ENCODE measurements at places on chromosomes 4 and X.

GRCh38 chrX:76434103-76434741, 6.7 kb downstream of the MAGEE1 start:
- DNase-seq = no peak

- DNase-seq = no peak
These were observed 37.5 kb upstream of the RASGEF1B start for GRCh38 chr4:81509191-81509590.

- DNase-seq = no peak
These were observed 139.8 kb downstream of the PALLD start for GRCh38 chr4:168636506-168637196.

DNA sequence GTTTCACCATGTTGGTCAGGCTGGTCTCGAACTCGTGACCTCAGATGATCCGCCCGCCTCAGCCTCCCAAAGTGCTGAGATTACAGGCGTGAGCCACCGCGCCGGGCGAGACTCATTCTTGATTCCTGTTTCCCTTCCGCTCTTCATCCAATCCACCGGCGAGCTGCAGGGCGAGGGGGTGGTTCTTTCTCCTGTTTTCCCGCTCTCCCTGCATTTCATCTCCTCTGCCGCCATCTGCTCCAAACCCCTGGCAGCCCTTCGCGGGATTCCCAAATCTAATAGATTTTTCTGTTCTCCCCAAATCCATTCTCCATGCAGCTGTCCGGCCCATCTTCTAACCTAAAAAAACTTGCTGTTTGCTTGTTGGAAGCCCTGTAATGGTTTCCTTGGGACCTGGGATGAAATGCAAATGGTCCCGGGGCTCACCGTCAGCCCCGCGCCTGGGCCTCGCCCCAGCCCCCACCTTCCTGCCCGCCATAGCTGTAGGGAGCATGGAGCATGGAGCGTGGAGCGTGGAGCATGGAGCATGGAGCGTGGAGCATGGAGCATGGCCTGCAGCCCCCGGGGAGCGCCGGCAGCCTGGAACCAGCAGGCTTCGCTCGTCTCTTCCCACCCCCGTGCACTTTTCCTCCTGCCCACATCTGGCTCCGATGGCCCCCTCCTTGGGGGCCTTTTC, 1.1 kb downstream of the ZFP42 start:
- no peak for DNase-seq

DNA sequence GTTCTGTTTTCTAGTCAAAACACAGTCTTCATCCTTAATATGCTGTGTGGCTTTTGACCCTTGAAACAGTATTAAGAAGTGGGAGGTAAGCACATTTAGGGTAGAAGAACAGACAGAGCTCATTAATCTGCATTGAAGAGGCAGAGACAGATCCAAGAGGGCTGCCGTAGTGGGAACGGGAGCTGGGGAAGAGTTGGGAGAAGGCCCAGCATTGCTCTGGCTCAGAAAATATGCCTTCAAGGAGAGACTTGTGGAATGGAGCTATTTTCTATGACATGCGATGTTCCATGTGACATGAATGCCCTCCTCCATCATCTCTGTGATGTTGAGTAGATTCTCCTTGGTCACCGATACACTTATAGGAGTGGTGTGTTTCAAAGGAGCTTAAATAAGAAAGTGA, 273.3 kb upstream of the BOD1L1 start:
- no peak for DNase-seq

- DNase-seq = no peak
These were observed 233.3 kb downstream of the USP46 start for GRCh38 chr4:52425751-52426326.

- no peak for DNase-seq
These were observed 73.3 kb downstream of the TASL start for GRCh38 chrX:30504309-30504708.

- DNase-seq = no peak
These were observed 227.5 kb upstream of the STK26 start for GRCh38 chrX:131795442-131796229.

GRCh38 chrX:38570396-38570795, 9.1 kb downstream of the TSPAN7 start:
- DNase-seq = no peak

GRCh38 chrX:11311706-11312105, 18.5 kb downstream of the AMELX start:
- no peak for DNase-seq

GRCh38 chr4:7193030-7193958, 956 bp downstream of the SORCS2 start:
- DNase-seq = no peak
